ENCODE measurements at places on chromosomes 11 and 22.
A peak's percentile ranks its signal among the peaks of the same experiment; 100 is the strongest.

- DNase-seq = no peak
These were observed 91.2 kb downstream of the UBASH3B start for GRCh38 chr11:122746611-122747244.

- no peak for DNase-seq
These were observed 1.7 kb downstream of the MALAT1 start for GRCh38 chr11:65500387-65501185.

GRCh38 chr22:18075101-18075719, 2.6 kb upstream of the PEX26 start:
- no peak for DNase-seq

DNA sequence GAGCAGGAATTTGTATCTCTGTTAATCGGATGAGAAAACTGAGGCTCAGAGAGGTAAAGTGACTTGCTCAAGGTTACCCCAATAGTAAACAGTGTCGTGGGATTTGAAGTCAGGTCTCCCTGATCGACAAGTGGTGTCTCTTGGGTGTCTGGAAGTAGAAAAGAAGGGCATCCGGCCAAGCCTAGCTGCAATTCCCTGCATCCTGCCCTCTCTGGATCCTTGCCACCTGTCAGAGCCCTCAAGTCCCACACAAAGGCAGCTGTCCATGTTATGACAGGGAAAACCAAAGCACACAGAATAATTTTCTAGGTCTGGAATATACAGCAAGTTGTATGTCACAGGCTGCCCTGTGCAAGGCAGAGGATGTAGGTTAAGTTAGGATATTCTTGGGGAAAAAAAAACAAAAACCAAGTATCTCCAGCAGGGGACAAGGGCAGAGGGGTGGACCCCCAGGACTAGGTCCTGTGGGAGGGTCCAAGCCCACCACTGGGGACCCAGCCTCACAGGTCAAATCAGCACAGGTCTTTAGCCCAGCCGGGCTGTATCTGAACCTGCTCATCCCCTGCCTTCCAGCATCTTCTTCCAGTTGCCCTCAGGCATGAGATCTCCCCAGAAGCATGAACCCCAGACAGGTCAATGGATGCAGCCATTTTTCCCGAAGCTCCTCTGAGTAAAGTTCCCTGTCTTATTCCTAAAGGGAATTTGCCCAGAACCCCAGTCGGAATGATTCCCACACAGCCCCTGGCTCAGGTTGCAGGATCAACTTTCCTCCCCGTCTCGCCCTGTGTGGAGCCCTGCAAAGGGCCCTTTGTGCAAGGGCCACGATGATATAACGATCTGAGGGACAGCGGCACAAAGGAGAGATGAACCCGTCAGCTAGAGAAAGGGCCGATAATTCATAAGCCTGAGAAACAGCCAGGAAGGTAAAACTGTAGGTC, 15.0 kb downstream of the USH1C start:
- DNase-seq = no peak

GRCh38 chr11:62046568-62047100, 77.2 kb upstream of the INCENP start:
- DNase-seq = no peak

- DNase-seq = no peak
These were observed 4.4 kb upstream of the CNTF start for GRCh38 chr11:58617976-58618557.

DNA sequence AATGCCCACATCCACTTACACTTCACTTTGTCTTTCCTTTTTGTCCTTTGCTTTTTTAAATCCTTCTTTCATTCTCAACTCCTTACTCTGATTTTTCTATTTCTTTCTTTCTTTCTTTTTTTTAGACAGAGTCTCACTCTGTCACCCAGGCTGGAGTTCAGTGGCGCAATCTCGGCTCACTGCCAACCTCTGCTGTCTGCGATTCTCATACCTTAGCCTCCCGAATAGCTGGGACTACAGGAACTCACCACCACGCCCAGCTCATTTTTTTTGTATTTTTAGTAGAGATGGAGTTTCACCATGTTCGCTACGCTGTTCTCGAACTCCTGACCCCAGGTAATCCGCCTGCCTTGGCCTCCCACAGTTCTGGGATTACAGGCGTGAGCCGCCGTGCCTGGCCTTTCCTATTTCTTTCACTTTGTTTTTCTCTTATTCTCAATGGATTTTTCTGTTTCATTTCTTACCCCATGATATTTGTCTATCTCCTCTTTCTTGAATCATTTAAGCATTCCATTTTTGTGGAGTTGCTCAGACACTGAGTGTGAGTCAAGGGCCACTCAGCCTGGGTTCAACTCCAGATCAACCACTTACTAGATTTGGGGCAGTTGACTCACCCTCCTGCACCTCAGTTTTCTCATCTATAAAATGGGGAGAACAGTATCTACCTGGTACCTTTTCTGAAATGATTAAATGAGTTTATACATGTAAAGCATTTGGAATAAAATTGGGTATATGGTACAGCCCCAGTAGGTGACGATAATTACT, 7.6 kb downstream of the KCNJ5 start:
- DNase-seq = no peak

DNA sequence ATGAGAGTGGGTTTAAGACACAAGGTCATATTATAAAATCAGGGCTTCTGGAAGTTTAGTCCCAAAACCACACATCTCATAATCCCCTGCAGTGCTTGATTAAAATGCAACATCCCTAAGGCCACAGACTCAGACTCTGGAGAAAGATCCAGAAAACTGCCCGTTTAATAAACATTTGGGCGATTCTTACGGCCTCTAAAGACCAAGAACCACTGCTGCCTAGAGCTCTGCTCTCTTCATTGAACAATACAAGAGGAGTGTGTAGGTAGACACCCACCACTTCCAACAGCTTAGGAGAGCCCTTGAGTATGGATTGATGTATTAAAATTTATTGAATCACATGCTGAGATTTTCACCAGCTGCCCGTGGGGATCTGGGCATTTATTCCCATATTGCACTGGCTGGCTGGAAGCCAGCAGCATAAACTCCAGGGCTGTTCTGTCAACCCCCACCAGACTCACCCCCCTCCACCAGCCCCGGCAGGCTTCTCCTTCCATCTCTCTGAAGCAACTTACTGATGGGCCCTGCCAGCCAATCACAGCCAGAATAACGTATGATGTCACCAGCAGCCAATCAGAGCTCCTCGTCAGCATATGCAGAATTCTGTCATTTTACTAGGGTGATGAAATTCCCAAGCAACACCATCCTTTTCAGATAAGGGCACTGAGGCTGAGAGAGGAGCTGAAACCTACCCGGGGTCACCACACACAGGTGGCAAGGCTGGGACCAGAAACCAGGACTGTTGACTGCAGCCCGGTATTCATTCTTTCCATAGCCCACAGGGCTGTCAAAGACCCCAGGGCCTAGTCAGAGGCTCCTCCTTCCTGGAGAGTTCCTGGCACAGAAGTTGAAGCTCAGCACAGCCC, 749 bp upstream of the BEST1 start:
- no peak for DNase-seq

- no peak for DNase-seq
These were observed 377.3 kb upstream of the CCDC90B start for GRCh38 chr11:83663446-83663845.

DNA sequence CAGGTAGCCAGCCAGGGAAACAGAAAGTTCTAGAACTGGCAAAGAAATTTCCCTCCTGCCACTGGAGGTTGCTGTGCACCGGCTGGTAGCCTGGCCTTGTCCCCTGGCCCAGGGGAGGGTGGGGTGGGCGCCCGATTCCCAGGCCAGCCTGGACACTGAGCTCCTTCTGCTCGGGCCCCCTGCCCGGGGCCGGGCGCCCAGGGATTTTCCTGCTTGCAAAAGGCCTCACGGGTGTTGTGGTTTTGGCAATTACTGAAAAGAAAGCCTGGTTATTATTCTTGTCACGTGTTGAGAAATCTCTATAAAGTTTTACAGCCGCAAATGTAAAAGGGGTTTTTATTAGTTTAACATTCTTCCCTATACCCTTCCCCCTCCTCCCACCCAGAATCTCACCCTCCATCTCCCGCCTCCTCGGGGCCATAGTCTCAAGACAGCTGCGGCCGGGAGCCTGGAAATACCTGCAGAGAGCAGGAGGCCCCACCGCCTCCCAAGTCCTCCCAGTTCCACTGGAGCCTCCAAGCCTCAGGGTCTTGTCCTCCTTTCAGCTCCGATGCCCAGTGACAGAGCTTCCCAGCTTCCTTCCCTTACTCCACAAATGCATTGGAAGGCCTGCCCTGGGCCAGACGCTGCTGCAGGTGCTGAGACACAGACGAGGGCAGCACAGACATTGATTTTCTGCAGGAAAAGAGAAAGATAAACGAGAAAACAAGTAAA, 1515.6 kb downstream of the TBC1D22A start:
- no peak for DNase-seq

DNA sequence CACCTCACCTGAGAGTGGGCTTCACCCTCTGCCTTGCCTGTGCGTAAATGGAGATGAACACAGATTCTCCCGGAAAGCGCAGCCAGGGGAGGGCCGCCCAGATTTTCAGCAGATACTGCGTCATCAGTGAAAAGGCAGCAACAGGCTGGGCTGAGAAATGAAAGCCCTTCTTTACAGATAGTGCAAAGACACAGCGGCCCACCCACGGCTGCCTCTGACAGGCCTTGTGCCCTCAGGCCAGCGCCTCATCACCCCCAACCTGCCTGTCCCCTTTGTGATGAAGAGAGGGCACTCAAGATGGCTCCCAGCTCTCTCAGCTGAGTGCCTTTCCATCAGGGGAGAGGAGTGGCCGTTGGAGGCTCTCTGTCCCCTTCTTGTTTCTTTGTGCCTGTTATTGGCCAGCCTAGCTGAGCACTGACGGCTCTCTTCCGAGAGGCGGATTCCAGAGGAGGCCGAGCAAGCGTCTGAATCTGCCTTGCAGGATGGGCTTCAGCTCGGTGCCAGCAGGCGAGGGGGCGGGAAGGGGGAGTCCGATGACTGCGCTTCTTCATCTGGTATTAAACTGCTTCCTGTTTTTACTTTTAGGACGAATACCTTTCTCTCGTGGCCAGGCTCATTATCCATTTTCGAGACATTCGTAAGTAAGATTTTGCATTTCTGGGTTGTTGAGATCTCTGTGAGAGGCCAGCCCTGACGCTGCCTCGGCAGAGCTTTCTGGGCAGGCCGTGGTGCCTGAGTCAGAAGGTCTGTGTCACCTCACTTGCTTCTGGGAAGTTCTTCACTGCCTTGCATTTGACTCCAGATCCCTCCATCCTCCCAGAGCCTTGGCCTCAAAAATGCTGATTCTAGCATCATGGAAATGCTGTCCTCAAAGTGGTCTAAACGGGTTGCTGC, 43.7 kb downstream of the MED15 start:
- peak; percentile 58 for DNase-seq

GRCh38 chr11:108931168-108931567, 266.3 kb downstream of the DDX10 start:
- no peak for DNase-seq

DNA sequence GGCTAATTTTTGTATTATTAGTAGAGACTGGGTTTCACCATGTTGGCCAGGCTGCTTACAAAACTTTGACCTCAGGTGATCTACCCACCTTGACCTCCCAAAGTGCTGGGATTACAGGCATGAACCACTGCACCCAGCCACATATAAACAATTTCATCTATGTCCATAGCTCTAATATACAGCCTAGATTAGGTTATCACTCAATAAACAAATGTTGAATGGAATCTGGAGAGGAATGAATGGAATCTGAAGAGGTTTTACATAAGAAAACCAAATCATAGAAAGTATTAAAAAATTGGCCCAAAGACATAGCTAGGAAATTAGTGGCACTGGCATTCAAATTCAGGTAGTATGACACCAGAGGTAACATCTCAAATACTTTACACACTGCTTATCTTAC, 1401.4 kb upstream of the TENM4 start:
- no peak for DNase-seq

Data from GM10248 (cell line).